Ammon's horn (tissue), 1 donor: ENCODE measurements at places on chromosomes 7 and 10.

- DNase-seq, result no peak
Observed at GRCh38 chr7:117992635-117993376, 119.6 kb upstream of the CTTNBP2 start.

GRCh38 chr10:20686015-20686635 is 211.0 kb downstream of the NEBL start:
- no peak for DNase-seq

- DNase-seq, result no peak
Observed at GRCh38 chr10:125008689-125009638, 67.0 kb downstream of the ZRANB1 start.

- DNase-seq, result no peak
Observed at GRCh38 chr10:112289373-112290053, 6.3 kb downstream of the TECTB start.

- DNase-seq, result no peak
Observed at GRCh38 chr10:119306986-119307392, 99.6 kb downstream of the GRK5 start.

DNA sequence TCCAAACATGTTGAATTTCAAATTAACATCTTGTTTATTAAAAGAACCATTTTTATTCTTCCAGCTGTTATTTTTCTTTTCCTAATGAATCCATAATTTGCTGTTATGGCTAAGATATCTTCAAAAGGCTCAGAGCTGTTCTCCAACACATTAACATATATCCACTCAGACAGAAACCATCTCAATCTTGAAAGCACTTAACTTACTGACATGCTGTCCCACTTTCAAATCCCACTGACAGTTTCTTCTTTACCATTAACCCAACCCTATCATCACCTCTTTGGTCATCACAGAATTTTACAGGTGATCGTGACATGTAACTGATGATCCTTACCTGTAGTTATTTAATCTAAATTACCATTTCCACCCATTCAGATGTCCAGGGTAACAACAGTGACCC is 75.5 kb upstream of the AFAP1L2 start:
- no peak for DNase-seq

DNA sequence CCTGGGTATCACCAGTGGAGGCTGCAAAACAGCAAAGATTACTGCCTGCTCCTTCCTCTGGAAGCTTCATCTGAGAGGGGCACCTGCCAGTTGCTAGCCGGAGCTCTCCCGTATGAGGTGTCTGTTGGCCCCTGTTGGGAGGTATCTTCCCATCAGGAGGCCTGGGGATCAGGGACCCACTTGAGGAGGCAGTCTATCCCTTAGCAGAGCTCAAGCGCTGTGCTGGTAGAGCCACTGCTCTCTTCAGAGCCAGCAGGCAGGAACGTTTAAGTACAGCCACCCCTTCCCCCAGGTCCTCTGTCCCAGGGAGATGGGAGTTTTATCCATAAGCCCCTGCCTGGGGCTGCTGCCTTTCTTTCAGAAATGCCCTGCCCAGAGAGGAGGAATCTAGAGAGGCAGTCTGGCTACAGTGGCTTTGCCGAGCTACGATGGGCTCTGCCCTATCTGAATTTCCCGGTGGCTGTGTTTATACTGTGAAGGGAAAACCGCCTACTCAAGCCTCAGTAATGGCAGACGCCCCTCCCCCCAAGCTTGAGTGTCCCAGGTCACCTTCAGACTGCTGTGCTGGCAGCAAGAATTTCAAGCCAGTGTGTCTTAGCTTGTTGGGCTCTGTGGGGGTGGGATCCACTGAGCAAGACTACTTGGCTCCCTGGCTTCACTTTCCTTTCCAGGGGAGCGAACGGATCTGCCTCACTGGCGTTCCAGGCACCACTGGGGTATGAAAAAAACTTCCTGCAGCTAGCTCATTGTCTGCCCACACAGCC is 19.6 kb downstream of the SEMA3E start:
- no peak for DNase-seq

DNA sequence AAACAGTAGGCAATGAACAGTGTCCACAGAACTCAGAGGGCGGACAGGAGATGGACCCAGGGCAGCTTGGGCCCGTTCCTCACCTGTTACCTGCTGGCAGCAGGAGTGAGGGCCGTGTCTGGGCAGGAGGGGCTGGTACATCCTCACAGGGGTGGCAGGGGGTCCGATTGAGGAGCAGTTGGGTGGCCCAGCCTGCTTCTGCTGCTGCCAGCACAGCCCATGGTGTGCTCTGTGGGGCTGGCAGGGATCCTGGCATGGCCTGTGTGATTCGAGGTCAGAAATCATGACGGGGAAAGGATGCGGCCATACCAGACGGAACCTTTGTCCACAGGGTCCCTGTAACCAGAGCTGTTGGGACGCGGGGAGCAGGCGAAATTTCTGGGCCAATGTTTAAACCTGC is 49.6 kb downstream of the INPP5A start:
- DNase-seq, result no peak
